ENCODE measurements at places on chromosomes 13 and 19. TPM values are rescaled to one million over a fixed set of nuclear protein-coding genes. Genes with fewer than 3 reads are reported as not detected.
A peak's percentile ranks its signal among the peaks of the same experiment; 100 is the strongest.

- peaks cover 75% of the 10 kb centered on the region for H3K4me1 ChIP-seq
- peaks cover 58% of the 10 kb centered on the region for H3K36me3 ChIP-seq
- DNase-seq, result no peak
- peak overlapping the region; percentile 98 for H3K4me3 ChIP-seq
- H3K27me3 ChIP-seq, result no peaks in the 10 kb centered on the region
Observed at GRCh38 chr19:58556622-58557220, 1.7 kb downstream of the UBE2M start.

DNA sequence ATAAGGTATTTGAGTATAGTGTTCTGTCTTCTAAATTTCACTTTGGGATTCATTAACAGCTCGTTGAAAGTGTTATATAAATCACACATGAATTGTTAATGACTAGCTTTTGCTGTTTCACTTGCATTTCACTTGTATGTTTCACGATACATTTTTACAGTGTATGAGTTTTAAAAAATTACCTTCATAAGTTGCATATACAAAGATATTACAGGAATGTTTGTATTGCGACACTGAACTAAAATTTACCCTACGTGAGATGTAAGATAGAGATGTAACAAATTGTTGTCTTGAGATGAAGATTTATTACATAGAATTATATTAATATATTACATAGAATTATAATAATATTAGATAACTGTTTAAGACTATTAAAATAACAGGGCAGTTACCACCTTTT is 1.5 kb downstream of the CDC16 start:
- peaks cover 6% of the 10 kb centered on the region for H3K27me3 ChIP-seq
- peaks cover 36% of the 10 kb centered on the region for H3K36me3 ChIP-seq
- peak overlapping the region; percentile 93 for H3K4me3 ChIP-seq
- H3K4me1 ChIP-seq, result peaks cover 30% of the 10 kb centered on the region
- DNase-seq, result no peak

DNA sequence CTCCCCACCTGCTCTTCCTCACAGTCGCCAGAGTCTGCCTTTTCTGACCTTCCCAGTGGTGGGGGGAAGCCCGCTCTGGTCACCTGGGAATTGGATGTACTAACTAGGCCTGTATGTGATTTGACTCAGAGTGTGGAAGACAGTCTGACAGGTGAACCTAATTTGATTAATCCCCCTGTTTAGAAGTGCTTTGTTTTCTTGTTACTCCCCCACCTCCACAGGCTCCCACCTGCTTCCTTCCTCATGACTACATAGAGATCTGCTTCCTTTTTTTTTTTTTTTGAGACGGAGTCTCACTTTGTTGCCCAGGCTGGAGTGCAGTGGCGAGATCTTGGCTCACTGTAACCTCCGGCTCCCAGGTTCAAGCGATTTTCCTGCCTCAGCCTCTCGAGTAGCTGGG is 44.0 kb downstream of the COG3 start:
- H3K27me3 ChIP-seq, result no peaks in the 10 kb centered on the region
- H3K36me3 ChIP-seq, result peaks cover 55% of the 10 kb centered on the region
- H3K4me3 ChIP-seq, result no peak overlapping the region
- no peak overlapping the region for H3K27ac ChIP-seq
- no peak for DNase-seq
- peaks cover 10% of the 10 kb centered on the region for H3K4me1 ChIP-seq

DNA sequence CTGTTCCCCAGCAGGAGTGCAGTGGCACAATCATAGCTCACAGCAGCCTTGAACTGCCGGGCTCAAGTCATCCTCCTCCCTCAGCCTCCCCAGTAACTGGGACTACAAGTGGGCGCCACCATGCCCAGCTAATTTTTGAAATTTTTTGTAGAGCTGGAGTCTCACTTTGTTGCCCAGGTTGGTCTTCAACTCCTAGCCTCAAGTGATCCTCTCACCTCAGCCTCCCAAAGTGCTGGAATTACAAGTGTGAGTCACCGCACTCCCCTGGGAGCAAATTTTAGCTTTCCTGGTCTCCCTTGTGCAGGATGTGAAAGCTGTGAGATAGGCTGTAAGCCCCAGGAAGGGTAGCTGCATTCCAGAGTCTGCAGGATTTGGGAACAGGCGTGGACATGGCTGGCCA is 5.4 kb upstream of the GARRE1 start:
- no peaks in the 10 kb centered on the region for H3K36me3 ChIP-seq
- peaks cover 7% of the 10 kb centered on the region for H3K4me1 ChIP-seq
- no peak overlapping the region for H3K4me3 ChIP-seq
- no peak overlapping the region for H3K27ac ChIP-seq
- no peak for DNase-seq
- H3K27me3 ChIP-seq, result no peaks in the 10 kb centered on the region

Gene PROZ
- total RNA-seq, result not detected

Gene ZNF835
- 0.23 TPM for total RNA-seq

GRCh38 chr13:109834973-109835720 is 48.8 kb upstream of the IRS2 start:
- H3K36me3 ChIP-seq, result no peaks in the 10 kb centered on the region
- no peak overlapping the region for H3K27ac ChIP-seq
- peaks cover 3% of the 10 kb centered on the region for H3K4me1 ChIP-seq
- H3K27me3 ChIP-seq, result peaks cover 20% of the 10 kb centered on the region
- no peak overlapping the region for H3K4me3 ChIP-seq

Gene FAM98C
- 34.7 TPM for total RNA-seq

Gene CLEC17A
- not detected for total RNA-seq

Gene PSG3
- not detected for total RNA-seq

Gene C5AR1
- total RNA-seq, result not detected

- peaks cover 27% of the 10 kb centered on the region for H3K4me1 ChIP-seq
- peak within 1 kb of the TSS; percentile 97 for H3K27ac ChIP-seq
- DNase-seq, result peak; percentile 90
- H3K36me3 ChIP-seq, result peaks cover 9% of the 10 kb centered on the region
- H3K4me3 ChIP-seq, result peak within 1 kb of the TSS; percentile 92
Observed at GRCh38 chr19:1811942-1812425, at the start of gene ATP8B3. Gene ATP8B3, minus strand, starts transcription at chr19:1812276. Its CDS starts 540 bp downstream, at chr19:1811736.

Gene MEIOSIN
- not detected for total RNA-seq

Gene NLRP9
- total RNA-seq, result not detected

DNA sequence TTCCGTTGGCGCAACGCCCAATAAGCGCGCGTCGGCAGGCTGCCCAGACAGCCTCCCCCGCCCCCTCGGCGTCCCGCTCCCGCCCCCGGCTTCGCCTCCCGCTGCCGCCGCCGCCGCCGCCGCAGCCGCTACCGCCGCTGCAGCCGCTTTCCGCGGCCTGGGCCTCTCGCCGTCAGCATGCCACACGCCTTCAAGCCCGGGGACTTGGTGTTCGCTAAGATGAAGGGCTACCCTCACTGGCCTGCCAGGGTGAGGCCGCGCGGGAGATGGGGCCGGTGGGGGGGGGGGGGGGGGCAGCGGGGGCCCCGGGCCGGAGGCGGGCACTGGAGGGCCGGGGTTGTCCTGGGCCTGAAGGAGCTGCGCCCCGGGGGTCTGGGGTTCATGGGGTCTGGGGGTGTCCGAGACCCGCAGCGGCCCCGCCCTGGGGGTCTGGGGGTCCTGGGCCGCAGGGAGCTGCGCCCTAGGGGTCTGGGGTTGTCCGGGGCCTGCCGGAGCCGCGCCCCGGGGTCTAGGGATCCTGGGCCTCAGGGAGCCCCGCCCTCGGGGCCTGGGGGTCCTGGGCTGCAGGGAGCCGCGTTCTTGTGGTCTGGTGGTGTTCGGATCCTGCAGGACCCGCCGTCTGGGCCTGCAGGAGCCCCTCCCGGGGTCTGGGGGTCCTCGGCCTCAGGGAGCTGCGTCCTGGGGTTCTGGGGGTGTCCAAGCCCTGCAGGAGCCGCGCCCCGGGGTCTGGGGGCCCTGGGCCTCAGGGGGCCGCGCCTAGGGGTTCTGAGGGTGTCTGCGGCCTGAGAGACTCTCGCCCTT is at the start of gene HDGFL2:
Gene HDGFL2, plus strand, starts transcription at position 124 of the 801 bp plus-strand sequence. Its CDS starts 54 bp downstream, at position 178.
- no peak for DNase-seq
- H3K4me3 ChIP-seq, result peak within 1 kb of the TSS; percentile 71
- no peaks in the 10 kb centered on the region for H3K27me3 ChIP-seq
- peaks cover 27% of the 10 kb centered on the region for H3K4me1 ChIP-seq
- H3K36me3 ChIP-seq, result peaks cover 6% of the 10 kb centered on the region
- peak within 1 kb of the TSS; percentile 31 for H3K27ac ChIP-seq

DNA sequence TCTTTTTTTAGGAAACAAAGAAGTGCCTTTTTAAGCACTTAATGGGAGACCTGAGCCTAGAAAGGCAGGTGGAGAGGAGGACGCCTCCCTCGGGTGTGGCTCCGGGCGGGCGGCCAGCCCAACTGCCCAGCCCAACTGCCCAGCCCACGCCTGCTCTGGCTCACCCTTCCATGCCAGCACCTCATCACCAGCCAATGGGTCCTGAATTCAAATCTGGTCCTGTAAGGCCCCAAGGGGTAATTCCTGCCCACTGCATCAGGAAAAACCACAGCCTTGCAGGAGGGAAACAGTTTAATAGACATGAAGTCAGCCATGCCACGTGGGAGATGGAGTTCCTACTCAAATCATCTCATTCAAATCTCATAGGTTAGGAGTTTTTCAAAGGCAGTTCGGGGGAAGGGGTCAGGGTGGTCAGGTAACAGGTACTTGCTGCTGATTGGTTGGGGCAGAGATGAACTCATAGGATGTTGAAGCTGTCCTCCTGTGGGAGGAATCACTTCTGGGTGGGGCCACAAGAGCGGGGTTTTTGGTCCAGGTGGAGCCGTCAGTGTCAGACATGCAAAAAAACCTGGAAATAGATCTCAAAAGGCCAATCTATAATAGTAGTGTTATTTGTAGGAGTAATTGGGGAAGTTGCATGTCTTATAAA is 64.9 kb downstream of the HSPH1 start:
- H3K4me1 ChIP-seq, result no peaks in the 10 kb centered on the region
- peaks cover 62% of the 10 kb centered on the region for H3K27me3 ChIP-seq
- H3K36me3 ChIP-seq, result no peaks in the 10 kb centered on the region
- H3K4me3 ChIP-seq, result no peak overlapping the region
- DNase-seq, result no peak

Gene RPS5
- total RNA-seq, result 801 TPM

GRCh38 chr13:58573743-58574142 is 942.2 kb downstream of the PCDH17 start:
- H3K4me3 ChIP-seq, result no peak overlapping the region
- H3K4me1 ChIP-seq, result no peaks in the 10 kb centered on the region
- H3K27ac ChIP-seq, result no peak overlapping the region
- no peaks in the 10 kb centered on the region for H3K36me3 ChIP-seq

DNA sequence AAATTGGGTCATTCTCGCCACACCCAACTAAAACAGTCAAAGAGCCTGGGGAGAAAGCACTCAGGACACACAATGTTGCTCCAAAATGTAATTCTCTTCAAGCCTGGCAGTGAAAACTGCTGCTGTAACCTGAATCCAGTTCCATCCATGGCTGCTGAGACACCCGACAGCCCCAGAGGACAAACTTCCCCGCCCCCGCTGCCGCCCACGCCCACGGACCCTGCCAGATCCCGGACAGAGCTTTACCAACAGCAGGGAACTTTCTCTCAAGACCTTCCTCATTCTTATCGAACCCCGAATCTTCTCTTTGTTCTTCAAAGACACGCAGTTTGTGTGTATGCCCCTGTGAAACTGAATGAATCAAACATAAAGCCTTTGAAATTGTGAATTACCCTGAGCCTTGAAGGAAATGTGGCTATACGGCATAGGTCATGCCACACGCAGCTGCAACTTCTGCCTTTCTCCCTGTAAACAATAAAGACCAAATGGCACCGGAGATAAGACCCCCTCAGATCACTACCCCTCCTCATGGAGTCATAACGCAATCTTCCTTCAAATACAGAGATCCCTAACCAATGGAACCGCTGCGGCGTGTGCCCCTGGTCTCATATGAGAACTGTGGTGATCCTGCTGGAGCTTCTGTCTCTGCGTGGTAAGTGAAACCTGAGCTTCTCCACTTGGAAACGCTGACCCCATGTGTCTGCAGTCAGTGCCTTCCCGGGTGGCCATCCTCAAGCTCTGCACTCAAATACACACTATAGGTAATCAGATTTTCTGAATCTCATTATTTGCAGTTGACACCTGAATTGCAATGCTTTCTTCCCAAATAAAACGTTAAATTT is 4.8 kb upstream of the LAMP1 start:
- H3K27ac ChIP-seq, result no peak overlapping the region
- no peak for DNase-seq
- H3K36me3 ChIP-seq, result peaks cover 6% of the 10 kb centered on the region
- peaks cover 61% of the 10 kb centered on the region for H3K27me3 ChIP-seq
- peaks cover 19% of the 10 kb centered on the region for H3K4me1 ChIP-seq
- H3K4me3 ChIP-seq, result peak overlapping the region; percentile 25

- peaks cover 2% of the 10 kb centered on the region for H3K27me3 ChIP-seq
- DNase-seq, result no peak
- H3K4me1 ChIP-seq, result no peaks in the 10 kb centered on the region
Observed at GRCh38 chr13:94784066-94784465, 71.7 kb upstream of the SOX21 start.

DNA sequence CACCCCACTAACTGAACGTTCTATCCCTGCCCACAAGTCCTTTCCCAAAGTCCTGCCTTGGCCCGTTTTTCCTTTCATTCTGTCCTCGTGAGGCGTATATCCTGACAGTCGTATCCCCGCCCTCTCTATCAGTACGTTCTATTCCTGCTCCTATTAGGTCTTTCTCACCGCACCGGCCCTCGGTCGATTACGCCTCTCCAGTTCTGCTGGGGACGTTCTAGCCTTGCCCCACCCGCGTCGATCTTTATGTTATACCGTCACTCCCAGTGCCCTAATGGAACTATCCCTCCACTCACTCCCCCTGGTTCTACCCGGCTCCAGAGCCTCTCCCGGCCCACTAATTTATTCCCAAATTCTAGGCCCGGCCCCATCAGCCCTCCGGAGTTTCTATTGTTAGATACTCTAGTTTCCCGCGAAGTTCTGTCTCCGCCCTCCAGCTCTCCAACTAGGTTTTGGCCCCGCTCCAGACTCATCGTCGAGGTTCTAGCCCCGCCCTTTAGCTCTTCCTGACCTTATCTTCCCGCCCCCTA is 2.0 kb downstream of the PLAUR start:
- H3K36me3 ChIP-seq, result peaks cover 42% of the 10 kb centered on the region
- peak overlapping the region; percentile 29 for H3K27ac ChIP-seq
- DNase-seq, result no peak

DNA sequence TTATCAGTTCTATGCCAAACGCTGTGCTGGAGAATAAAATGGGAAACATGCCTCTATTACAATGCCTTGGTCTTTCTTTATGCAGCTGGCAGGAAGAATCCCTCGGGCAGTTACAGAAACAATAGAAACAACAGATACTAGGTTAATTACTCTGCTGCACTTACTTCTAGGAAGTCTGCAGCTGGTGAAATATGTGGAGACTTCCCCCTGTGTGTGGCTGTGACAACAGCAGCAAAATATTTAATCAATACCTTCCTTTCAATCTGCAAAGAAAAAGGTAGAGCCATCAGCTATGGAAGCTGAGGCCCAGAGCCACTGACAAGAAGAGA is 9.9 kb downstream of the STOML3 start:
- no peaks in the 10 kb centered on the region for H3K4me1 ChIP-seq
- no peaks in the 10 kb centered on the region for H3K36me3 ChIP-seq
- DNase-seq, result no peak
- no peak overlapping the region for H3K27ac ChIP-seq
- peaks cover 7% of the 10 kb centered on the region for H3K27me3 ChIP-seq
- H3K4me3 ChIP-seq, result no peak overlapping the region

- H3K4me3 ChIP-seq, result no peak overlapping the region
- peaks cover 16% of the 10 kb centered on the region for H3K36me3 ChIP-seq
- H3K27ac ChIP-seq, result no peak overlapping the region
- DNase-seq, result peak; percentile 72
- H3K27me3 ChIP-seq, result no peaks in the 10 kb centered on the region
Observed at GRCh38 chr19:35216833-35217648, 11.5 kb downstream of the FAM187B start.

- no peaks in the 10 kb centered on the region for H3K36me3 ChIP-seq
- H3K4me1 ChIP-seq, result no peaks in the 10 kb centered on the region
- no peak overlapping the region for H3K27ac ChIP-seq
- H3K4me3 ChIP-seq, result no peak overlapping the region
Observed at GRCh38 chr13:89936256-89936655, 1411.2 kb upstream of the MIR17HG start.

Data from activated CD4-positive, alpha-beta memory T cell treated with anti-CD3 and anti-CD28 coated beads, Interleukin-2, amount 10 ng/mL, durations not matched to agents 7 days and 5 days (primary cell).